SJSA1 (cell line): ENCODE measurements at places on chromosomes 1 and 21. TPM values are rescaled to one million over a fixed set of nuclear protein-coding genes. Genes with fewer than 3 reads are reported as not detected.

DNA sequence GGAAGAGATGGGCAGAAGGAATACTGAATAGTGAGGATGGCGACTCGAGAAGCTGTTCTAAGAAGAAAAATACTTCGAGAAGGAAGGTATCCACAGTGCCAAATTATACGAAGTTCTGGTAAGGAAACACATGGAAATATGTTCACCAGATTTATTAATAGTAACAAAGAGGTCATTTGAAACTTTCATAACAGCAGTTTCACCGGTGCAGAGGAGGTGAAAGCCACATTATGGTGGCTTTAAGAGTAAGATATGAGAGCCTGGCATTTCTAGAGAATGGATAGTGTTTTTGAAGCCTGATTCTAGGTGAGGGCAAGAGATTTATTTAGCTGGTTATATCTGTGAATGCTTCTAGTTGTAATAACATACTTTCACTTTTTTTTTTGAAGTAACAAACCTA is 56.2 kb downstream of the DPYD start:
- DNase-seq = no peak

DNA sequence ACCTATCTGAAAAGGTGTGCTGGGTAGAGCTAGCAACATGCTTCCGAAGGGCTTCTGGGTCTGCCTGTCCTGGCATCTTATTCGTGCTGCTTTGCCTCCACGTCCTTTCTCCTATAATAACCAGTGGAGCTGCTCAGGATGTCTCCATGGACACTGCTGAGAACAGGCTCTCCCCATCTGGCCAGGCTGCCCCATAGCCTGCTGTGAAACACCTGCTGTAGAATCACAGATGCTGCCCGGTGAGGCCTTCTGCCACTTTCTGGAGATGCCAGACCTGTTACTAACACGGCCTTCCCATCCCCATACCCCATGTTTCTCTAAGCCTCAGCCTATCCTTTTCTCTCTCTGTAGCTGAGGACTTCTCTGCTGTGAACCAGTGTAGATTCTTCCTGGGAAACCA is 120.5 kb downstream of the IER5 start:
- DNase-seq = no peak

DNA sequence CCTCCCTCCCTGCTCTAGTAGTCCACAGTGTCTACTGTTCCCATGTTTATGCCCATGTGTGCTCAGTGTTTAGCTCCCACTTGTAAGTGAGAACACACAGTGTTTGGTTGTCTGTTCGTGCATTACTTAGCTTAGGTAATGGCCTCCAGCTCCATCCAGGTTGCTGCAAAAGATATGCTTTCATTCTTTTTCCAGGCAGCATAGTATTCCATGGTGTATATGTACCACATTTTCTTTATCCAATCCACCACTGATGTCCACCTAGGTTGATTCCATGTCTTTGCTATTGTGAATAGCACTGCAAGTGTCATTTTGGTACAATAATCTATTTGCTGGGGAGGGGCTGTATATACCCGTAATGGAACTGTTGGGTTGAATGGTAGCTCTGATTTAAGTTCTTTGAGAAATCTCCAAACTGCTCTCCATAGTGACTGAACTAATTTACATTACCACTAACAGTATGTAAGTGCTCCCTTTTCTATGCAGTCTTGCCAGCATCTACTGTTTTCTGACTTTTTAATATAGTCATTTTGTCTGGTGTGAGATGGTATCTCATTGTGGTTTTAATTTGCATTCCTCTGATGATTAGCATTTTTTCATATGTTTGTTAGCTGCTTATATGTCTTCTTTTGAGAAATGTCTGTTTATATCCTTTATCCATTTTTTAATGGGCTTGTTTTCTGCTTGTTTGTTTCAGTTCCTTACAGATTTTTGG is 191.9 kb upstream of the DMRTA2 start:
- no peak for DNase-seq

CFAP141 gene
- total RNA-seq = not detected in 2 replicates

FCAMR gene
- not detected in 2 replicates for total RNA-seq

CFHR3 gene
- total RNA-seq = not detected in 2 replicates

TMEM201 gene
- total RNA-seq = 8.7 and 10.1 TPM in 2 replicates

PM20D1 gene
- not detected in 2 replicates for total RNA-seq

- no peak for DNase-seq
Observed at GRCh38 chr1:156308078-156308477, 9.0 kb upstream of the VHLL start.

CCDC27 gene
- not detected in 2 replicates for total RNA-seq

ZNF362 gene
- total RNA-seq = 11.1 and 21.4 TPM in 2 replicates

PTPRC gene
- total RNA-seq = not detected in 2 replicates

DNA sequence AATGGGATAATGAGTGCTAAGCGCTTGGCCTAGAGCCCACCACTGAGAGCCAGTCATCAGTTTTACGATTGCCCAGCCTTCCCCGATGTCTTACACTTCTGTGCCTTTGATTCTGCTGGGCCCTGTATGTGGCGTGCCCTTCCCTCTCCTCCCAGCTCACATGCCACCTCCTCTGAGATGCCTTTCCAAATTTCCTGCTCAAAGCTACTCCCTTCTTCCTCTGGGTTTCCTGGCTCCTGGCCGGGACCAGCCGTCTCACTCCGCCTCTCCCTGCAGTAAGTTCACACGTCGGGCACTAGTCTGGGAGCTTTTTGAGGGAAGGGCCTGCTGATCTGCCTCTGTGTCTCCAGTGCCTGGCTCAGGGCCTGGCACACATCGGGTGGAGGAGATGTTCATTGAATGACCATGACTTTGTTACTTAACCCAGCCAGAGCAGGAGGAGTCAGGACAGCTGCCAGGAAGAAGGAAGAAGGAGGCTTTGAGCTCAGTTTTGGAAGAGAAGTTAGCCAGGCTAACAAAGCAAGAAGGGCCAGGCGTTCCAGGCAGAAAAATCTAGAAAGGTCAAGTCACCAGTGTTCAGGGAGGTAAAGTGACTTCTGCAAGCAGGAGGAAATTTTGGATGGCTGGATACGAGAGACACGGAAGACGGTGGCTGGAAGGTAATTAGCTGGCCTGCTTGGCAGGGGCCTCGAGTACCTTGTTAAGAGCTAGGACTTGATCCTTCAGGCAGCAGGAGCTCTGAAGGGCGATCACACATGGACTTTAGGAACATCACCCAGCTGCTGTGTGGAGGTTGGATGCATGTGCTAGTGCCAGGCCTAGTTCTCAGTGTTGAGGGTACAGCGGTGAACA is 63.6 kb downstream of the EPHB2 start:
- DNase-seq = no peak

FMN2 gene
- 12.7 and 32.6 TPM in 2 replicates for total RNA-seq

- peak; percentile 79 for DNase-seq
Observed at GRCh38 chr1:204348722-204349121, 11.0 kb downstream of the PLEKHA6 start.

DNA sequence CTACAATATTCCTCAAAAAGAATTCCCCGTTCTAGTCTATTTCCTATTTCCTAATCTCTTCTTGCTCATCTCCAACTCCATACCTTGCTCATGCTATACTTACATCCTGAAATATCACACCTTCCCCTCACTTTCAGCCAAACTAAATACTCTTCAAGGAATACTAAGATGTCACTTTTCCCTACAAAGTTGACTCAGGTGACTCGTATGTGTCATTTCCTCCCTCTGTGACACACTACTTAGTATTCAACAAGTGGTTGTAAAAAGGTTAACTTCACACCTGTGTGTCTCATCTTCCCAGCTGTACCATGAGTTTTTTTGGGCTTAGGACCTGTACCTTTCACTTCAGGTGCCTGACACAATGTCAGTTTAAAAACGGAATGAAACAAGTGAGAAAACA is 81.9 kb upstream of the LBR start:
- DNase-seq = no peak

DNA sequence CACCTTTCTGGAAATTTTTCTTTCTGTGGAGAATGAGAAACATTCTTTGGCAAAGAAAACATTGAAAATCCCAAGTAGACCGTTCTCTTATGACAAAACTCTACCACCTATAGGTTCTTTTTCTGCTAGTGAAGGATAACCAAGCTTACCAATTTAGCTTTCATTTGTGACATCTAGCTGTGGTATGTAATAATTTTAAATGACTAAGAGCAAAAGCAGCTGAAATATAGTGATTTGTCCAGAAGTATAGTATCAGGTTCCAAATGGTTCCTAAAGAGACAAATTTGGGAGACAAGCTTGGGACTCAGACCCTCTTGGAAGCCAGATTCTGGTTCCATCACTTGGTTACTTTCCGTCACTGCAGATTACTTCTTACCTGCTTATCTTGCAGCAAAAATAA is 24.4 kb downstream of the FUBP1 start:
- DNase-seq = no peak

ADAMTS5 gene
- 0.06 and 1.1 TPM in 2 replicates for total RNA-seq

DNA sequence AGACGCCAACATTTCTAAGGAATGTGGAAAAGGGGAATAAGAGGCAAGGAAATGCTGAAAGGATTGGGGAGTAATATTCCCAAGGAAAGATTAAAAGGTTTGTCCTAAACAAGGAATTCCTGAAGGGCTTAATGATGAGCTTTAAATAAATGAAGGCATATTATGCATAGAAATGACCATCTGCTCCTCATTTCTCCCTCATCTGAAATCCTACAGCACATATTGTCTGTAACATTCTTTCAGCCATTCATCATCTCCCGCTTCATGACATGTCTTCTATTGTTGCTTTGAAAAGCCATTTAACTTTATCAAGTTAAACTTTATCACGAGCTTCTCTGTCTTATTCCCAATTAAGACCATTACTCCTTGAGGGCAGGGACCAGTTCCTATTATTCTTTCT is 608.7 kb upstream of the PLXNA2 start:
- DNase-seq = no peak

GRCh38 chr1:9490605-9491339 is 48.5 kb upstream of the SLC25A33 start:
- peak; percentile 73 for DNase-seq

DNA sequence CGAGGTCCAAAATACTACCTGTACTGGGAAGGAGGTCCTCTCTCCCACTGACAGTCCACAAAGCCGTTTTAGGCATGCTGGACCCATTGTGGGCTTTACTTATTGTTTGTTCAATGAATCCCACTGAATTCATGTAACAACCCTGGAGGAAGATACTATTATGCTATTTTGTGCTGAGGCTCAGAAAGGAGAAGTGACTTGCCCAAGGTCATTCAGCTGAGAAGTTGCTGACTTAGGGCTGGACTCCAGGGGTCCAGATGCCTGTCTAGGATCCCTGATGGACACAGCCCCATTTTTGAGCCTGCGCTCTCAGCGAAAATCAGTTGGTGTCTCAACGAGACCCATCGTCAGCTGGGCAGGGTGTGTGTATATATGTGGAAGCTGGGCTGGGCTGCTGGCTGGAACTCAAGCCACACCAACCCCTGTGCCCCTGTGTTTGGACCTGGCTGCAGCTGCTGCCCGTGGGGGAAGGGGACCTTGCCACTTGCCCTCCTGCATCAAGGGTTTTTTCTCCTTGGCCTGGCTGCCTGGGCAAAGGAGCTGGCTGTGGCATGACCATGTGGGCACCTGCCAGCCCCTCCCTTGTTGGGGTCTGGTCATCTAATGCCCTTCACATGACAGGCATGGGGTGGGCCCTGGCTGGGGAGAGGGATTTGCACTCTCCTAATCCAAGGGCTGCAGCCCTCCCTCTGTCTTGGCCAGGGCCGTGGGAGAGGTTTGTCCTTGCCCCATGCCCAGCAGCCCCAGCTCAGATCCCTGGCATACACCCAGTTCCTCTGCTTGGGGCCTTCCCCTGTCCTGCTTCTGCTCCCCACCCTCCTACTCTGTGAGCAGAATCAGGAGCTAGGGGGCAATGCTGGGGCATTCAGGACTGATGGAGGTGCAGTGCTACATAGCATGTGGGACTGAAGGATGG is 15.0 kb downstream of the KCNQ4 start:
- DNase-seq = no peak

ST3GAL3 gene
- 18.7 and 25.0 TPM in 2 replicates for total RNA-seq
